Lower leg skin (tissue), 4 donors: ENCODE measurements at places on chromosomes 4 and X.

DNA sequence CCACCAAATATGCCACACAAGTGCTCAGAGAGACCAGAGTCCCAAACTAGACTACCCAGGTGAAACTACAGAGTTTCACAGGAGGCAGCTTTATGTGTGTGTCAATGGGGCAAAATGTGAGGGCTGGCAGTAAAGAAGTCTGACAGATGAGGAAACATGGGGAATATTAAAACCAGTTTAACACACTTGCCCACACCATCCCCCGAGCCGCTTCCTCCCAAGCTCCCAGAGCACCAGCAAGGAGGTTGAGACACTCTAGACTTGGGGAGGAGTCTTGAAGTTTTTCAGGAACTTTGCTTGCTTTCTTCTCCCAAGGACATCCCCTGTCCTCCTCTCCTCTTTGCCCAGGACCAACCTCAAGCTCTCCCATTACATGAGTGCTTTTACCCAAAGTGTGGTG is 94.7 kb upstream of the SPRY1 start:
- DNase-seq = no peak

- no peak for DNase-seq
Observed at GRCh38 chrX:10847333-10847732, 226.9 kb upstream of the MID1 start.

- no peak for DNase-seq
Observed at GRCh38 chrX:14865201-14865600, 7.7 kb downstream of the FANCB start.

GRCh38 chr4:42654631-42655268 is 2.2 kb downstream of the ATP8A1 start:
- no peak for DNase-seq

- no peak for DNase-seq
Observed at GRCh38 chr4:84691170-84691691, 108.3 kb downstream of the CDS1 start.

DNA sequence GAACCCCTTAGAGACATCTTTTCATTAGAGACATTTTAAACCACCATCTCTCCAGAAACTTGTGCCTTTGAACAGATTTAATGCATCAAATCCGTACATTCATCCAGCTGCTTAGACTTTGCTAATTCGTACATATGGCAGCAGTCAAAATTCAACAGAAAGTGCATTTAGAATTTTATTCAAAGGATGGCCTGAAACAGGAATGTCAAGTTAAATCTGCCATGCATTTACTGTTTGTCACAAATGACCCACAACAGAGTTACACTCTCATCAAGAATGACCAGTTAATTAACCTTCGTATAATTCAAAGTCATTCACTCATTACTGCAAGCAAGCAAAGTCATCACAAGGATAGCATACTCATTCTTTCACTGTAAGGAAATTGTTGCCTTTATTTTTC is 284.3 kb downstream of the SLC7A11 start:
- DNase-seq = no peak

DNA sequence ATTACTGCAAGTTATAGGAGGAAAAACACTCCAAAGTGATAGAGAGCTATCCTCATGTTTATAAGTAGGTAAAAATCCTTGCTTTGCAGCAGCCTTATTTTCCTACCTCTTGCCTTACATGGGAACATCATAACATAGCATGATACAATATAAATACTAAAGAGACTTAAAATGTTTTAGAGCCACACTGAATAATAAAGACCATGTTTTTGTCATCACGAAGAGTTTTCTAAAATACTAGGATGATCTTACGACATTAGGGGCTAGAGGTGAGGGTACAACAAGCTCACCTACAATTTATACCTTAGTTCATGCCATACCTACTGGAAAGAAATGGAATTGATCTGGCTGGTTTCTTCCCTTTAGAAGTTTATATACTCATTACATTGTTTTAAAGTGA is 184.8 kb downstream of the FBXW7 start:
- no peak for DNase-seq

GRCh38 chrX:148500423-148501385 is at the start of gene AFF2:
Gene AFF2 (plus strand): TSS chrX:148500617. CDS start chrX:148501098, 481 bp downstream.
- no peak for DNase-seq

DNA sequence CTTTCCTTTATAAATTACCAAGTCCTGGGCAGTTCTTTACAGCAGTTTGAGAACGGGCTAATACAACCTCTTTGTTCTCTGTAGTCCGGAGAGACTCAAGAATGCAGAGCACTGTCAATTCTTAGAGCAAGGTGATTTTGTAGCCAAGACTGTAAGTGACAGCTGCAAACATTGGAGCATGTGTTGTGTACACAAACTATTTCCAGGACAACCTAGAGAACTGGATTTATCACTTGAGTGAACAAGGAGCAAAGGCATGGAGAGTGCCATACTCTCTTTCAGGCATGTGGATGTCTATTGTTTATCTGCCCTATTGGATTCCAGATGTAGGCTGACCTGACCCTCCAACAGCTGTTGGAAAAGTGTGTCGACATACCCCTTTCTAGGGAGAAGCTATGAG is 153.9 kb downstream of the SPANXN3 start:
- DNase-seq = no peak

DNA sequence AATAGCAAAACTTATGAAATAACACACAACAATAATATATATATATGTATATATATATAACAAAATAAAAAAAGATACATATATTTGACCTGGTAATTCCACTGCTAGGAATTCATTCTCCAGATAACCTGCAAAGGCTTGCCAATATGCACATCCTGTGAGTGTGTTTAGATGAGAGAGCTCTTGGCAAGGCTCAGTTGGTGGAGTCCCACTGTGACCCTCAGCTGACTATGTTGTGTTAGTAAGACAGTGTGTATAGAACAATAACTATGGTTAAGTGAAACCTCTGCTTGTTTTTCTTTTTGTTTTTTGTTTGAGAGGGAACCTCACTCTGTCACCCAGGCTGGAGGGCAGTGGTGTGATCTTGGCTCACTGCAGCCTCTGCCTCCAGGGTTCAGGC is 39.5 kb upstream of the RBMX start:
- DNase-seq = no peak

DNA sequence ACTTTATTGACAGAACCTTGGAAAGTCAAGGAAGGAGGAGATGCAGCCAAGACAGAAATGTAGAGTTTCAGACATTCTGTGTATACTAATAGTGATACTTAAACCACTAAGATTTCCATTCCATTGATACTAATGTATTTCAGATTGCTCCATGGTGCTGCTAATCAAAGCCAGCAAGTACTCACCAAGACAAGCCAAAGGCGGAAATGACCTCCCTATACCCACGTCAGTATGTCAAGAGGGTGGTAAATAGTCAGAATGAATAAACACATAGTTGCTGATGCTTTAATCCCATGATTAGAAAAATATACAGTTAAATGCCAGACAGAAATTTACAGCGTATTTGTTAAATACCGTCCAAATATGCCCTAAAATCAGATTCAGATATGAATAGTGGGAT is 417.8 kb upstream of the INTU start:
- DNase-seq = no peak

GRCh38 chr4:142881331-142881730 is 35.2 kb upstream of the INPP4B start:
- no peak for DNase-seq

GRCh38 chr4:145097331-145097820 is 620 bp downstream of the ANAPC10 start:
- no peak for DNase-seq

- DNase-seq = no peak
Observed at GRCh38 chr4:90745176-90745575, 618.0 kb downstream of the CCSER1 start.

DNA sequence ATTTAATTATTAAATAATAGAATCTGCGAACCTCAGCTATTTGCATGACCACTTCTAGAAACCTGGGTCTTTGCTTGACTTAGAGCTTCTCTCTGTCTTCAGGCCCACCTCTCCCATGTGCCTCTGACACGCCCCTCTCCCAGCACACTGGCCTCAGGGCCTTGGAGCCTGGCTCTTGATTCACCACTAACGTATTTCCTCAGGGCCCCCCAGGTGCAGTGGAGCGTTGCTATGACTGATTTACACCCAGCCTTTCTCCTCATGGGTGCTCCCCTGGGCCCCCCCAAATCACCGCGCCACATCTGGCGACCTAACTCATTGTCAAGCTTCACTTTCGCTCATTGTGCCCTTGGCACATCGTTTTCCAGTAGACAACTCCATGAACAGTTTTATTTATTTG is 37.9 kb upstream of the TENM3 start:
- no peak for DNase-seq

GRCh38 chr4:146343199-146343598 is 128.9 kb downstream of the REELD1 start:
- DNase-seq = no peak

- no peak for DNase-seq
Observed at GRCh38 chrX:103480526-103480925, 38.8 kb downstream of the RAB40A start.
